Activated naive CD4-positive, alpha-beta T cell treated with anti-CD3 and anti-CD28 coated beads for 36 hours (primary cell): ENCODE measurements at places on chromosomes 5 and 9.

DNA sequence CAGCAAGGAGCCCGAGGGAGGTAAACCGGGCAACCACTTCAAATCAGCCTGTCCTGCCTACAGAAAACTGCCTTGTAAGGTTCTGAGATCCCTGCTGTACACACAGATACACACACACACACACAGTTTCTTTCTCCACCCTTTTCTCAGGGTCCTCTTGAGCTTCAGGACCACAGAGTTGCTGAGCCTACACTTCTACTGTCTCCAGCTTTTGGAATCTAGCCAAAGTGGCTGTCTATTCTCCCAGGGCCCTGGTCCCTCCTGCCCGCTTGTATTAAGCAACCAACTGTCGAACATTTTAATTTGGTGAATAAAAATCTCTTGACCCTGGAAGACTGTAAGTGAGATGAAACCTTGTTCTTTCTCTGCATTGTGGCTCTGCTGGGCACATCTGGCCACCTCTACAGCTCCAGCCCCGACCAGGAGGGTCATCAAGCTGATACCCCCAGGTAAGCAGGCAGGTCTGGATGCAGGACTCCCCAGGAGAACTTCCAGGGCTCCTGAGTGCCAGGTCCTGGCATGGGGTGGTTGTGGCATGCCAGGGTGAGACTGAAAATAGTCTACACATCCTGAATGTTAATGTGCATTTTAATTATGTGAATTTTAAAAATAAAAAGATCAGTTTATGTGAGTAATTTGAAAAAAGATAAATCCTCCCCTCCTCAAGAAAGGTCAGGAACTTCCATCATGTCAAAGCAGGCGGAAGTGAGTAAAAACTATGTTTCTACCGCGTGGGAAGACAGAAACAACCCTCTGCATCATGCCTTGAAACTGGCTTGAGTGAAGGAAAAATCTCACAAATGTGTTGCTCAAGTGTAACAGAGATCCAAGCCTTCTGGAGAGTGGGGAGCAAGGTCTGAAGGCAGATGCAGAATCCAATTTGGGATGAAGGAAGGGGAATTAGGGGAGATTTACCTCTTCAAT, 15.0 kb upstream of the S1PR3 start:
- DNase-seq = no peak

DNA sequence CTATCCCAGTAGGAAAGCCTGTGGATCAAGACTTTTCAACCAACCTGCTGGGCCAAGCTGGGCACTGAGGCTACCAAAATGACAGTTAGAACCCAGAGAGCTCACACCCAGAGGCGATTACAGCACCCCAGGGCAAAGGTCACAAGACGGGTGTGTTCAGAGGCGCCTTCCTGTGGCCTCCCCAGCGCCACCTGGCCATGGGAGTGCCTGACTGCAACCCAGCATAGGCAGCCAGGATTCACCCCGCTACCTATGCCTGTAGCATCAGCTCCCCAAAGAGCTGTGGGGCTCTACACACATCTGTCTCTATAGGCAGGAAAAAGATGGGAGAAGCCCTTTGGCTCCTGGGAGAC, 33.5 kb downstream of the PDGFRB start:
- DNase-seq = peak; percentile 60

DNA sequence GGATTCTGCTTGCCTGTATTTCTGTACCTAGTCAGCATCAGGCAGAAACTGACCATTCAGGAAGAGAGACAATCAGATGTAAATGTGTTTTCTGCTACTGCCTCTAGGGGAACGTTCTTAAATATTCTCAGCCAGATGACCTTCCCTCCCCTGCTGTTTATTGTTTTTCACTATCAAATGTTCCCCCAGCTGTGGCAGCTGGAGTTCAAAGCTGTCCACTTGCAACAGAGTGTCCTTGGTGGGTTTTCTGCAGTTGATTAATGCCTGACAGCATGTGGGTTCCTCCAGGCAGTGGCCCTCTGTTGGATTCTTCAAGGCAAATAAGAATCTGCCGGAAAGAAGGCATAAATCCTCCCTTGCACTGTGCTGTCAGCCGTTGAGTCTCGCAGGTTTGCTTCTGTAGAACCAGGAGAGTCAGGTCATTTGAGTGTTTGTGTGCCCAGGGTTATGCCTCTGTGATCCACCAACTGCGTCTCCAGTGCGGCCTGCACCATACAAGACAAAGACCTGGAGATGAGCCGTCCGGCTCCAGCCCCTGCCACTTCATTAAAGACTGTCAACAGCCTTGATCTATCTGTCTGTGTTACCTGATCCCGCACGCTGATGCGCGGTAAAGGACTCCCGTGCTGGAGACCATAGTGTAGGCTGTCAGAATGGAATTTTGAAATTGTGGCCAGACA, 203.4 kb downstream of the GADD45G start:
- DNase-seq = no peak

DNA sequence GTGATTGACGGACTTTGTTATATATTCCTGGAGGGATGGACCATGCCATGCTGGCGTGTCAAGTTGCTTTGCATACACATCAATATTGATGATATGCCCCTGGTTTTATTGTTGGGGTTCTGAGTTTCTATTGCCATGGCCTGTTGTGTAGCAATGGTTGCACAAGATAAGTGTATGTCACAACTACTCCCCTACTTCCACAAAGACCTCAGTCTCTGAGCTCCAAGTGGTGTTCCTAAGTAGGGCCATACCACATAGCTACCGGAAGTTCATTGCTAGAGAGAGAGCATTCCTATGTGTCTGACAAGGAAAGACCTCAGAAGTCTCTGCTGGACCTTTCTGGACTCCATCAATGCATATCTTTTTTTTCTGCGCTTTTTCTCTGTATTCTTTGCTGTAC, 19.8 kb downstream of the TXNDC8 start:
- no peak for DNase-seq

- DNase-seq = no peak
Measured at GRCh38 chr5:64110222-64110621, 55.4 kb upstream of the RNF180 start.
